ENCODE measurements at places on chromosomes 5 and 9.

DNA sequence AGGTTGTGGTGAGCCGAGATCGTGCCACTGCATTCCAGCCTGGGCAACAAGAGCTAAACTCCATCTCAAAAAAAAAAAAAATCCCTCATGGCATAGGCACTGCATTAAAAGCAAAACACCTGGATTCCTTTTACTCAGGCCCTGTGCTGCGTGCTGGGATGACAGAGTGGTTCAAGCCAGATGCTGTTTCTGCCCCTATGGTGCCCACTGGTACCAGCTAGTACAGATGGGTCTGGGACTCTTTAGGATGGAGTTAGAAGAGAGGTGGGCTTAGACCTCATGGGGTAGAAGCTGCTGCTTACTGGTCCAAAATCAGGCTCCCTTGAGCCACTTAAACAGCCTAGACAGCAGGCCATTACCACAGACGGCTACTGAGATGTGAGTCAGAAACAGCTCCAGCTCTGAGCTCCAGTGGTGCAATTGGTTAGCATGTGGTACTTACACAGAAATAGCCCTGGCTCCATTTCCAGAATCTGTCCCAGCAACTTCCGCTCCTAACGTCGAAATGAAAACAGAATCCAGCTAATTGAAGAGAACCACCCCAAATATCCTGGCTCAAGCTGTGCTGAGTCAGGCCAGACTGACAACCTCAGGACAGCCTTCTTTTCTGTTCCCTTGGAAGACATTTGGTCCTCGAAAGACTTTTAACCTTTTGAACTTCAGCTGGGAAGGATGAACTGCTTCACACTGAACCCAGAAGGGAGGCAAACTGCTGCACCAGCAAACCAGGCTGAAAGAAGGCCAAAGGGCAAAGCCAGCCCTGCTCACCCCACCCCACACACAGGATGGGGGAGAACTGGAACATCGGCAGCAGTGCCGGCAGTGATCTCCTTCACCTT lies 15.5 kb downstream of the C5orf15 start:
- no peak for DNase-seq

DNA sequence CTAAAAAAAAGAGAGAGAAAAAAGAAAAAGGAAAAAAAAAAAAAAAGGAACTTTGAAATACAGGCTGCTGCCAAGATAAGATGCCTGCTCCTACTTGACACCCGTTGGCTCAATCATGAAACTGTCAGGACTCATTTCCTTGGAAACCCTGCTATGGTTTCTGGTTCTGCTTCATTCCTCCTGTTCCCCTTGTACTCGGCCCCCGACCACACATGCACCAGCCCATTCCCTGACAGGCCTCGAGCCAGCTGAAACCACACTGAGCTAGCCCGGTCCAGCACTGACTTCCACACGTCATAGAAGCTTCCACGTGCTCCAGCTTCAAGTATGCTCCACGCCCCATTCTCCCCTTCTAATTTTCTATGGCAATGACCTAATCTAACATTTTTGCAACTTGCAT lies 93.2 kb downstream of the MYO10 start:
- no peak for DNase-seq

DNA sequence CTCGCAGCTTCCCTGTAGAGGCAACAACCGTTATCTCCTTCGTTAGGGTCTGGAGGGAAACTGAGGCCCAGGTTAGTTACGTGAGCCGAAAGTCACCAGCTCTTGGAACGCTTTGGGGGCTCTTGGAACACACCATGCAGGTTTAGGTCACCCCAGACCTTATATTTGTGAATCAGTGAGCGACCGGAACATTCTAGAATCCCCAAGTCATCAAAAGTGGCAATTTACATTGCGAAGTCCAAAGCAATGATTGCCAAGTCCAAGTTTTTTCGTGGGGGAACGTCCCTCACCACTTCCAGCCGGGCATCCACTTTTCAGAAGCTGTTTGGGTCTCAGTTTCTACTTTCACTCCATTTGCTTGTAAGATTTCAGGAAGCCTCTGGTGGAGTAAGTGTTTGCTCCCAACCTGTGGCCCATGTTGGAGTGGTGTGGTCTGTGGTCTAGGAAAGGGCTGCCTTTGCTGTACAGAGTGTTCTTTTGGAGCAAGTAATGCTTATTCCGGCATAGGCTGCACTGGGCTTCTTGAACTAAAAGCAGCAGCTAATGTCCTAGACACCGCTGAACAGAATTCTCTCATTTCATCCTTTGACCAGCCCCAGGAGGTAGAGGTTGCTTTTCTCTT lies 32.8 kb upstream of the SPRY4 start:
- no peak for DNase-seq

DNA sequence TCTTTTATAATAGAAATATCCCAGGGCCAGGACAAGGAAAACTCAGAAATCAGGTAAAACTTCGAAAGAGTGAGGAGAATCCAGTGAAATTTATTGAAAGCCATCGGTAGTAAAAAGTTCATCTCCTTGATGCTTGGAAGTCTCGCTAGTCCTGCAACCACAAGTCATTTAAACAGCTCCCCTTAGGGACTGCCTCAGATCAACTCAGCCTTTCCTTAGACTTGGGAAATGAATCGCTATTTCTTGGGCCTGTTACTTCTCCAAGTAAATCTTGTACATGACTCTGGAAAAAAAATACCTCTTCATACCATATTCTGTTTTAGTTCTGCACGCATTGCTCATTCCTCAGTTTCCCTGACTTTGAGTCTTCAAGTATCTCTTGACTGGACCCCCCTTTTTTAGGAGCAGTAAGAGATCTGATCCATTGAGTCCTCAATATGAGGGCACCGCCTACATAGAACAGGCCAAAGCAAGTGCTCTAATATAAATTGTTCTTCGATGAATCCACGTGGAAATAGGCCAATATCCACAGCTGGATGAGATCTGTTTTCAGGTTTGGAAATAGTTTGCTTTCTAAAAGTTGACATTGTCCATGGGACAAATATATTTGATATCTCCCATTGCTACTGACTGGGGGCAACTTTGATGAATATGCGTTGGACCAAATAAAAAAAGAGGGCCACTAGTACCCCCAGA lies 114.2 kb downstream of the PRDM6 start:
- no peak for DNase-seq

GRCh38 chr9:91417602-91418214 lies 5.9 kb downstream of the NFIL3 start:
- no peak for DNase-seq

GRCh38 chr5:55668356-55668755 lies 43.8 kb downstream of the SLC38A9 start:
- DNase-seq, result no peak

DNA sequence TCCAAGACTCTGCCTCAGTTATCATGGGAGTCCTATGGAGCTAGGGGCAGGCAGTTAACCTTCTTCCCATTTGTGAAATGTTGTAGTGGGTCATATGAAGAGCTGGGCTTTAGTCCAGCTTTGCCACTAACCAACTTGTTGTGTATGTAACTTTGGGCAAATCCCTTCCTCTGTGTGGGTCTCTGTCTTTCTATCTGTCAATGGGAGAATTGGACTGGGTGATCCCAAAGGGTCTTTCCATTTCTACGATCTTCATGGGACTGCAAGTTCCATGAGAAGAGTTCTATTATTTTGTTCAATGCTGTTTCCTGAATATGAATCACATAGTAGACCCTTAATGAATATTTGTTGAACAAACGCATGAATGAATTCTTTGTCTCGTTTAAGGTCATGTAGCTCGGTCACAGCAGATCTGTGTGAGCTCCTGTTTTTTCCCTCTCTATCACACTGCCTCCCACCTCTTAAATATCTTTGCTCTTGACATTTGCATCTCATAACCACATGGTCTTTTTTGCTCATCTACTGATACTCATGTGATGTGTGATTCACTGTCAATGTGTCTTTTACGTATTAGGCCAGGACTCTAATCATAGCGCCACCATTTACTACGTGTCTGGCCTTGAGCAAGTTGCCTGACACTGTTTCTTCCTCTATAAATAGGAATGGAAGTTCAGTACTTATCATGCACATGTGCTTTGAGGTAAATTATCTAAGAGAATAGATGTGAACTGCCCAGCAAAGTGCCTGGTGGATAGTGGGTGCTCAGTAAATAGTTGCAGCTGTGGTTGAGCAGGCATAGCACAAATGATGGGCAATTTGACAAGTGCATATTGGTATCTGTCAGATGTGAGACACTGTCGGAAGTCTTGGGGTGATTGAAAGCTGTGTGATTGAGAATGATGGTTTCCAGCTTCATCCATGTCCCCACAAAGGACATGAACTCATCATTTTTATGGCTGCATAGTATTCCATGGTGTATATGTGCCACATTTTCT lies 37.4 kb downstream of the PTTG1 start:
- DNase-seq, result no peak

DNA sequence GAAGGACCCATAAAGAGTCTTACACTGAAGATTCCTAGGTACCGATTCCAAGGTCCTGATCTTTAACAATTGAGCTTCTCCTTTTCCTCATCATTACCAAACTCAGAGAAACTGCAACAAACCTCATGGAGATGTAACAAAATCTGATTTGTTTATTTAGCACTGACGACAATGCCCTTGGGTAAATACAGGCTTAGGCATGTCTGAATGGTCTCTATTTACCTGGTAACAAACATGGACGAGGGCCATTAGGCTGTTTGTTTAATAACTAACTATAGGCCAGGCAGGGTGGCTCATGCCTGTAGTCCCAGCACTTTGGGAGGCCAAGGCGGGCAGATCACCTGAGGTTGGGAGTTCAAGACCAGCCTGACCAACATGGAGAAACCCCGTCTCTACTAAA lies 333.3 kb downstream of the AGTPBP1 start:
- no peak for DNase-seq

DNA sequence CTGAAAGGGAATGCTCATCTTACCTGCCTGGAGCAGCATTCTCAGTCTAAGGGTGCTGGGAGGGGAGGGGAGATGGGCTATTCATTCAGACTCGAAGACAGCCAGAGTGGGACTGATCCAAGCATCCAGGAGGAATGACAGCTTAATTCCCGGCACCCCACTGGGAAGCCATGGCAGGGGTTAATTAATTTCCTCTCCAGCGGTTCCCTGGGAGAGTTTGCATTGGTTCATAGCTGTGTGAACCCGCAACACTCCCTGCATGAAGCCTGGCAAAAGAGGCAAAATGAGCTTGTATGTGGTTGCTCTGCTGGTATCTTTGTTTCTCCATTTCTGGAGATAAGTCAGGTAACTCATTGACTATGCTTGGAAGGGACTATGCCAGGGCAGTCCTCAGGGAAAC lies 401.0 kb upstream of the SLC24A2 start:
- no peak for DNase-seq

DNA sequence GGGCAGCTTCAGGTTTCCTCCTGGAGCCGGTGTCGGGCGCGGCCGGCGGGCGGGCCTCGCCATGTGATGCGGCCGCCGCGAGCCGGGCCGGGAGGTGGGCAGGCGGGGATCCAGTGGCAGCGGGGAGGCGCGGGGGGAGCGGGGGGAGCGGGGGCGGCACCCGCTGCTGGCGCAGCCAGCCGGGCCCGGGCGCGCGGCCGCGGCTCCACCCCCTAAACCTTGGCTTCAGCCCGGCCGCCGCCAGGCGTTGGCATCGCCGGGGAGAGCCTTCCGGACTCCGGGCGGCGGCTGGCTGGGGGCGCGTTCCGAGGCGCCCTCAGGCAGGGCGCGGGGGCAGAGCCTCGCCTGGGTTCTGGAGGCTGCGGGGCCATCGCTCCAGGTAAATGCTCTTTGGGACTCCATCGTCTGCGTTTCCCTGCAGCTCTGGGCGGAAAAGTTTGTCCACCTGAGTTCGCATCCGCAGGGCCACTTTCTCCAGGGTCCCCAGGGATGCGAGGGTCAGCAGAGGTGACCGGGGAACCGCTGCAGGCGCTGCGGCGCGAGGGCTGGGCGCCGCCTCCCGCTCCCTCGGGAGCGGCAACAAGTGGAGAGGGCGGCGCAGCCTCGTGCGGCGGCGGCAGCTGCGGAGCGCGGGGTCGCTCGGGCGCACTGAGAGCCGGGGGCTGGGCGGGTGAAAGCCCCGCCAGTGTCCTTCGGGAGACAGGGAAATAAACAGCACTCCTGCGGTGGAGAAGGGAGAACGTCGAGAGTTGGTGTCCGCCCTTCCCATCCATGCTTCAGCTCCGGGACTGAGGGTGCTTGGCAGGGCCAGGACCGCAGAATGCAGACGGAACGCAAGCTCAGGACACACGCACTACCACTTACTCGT lies at the start of gene ARHGEF28:
Gene ARHGEF28 (plus strand): TSS at position 253 of the 868 bp plus-strand sequence. CDS start 58,656 bp downstream, outside the sequence.
- DNase-seq, result no peak

DNA sequence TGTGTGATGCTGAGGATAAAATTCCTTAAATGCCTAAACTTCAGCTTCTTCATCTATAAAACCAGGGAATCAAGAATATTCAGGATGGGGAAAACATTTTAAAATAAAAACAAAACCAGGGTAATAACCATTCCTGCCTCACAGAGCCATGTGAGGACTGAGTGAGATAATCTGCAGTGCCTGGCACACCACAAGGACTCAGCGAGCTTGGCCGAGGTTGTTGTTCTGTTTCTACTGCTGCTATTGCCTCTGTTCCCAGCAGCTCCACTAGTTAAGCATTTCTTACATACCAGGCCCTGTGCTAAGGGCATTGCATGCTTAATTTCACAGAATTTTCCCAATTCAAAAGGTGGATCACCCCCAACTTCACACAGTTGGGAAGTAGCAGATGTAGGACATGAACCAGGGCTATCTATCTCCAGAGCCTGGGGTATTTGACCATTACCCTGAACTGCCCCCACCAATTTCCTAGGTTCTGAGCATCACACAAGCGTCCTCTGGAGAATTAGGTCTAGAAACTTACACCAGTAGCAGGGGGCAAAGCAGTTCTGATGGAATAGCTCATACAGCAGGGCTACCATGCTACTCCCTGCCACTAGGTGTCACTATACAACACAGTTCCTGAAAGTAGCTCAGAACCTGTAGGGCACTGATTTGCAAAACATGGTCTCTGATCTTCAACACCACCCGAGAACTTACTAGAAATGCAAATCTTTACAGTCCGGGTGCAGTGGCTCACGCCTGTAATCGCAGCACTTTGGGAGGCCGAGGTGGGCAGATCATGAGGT lies 74.3 kb downstream of the LRSAM1 start:
- DNase-seq, result no peak

GRCh38 chr5:55582256-55582655 lies 47.5 kb upstream of the PLPP1 start:
- no peak for DNase-seq

DNA sequence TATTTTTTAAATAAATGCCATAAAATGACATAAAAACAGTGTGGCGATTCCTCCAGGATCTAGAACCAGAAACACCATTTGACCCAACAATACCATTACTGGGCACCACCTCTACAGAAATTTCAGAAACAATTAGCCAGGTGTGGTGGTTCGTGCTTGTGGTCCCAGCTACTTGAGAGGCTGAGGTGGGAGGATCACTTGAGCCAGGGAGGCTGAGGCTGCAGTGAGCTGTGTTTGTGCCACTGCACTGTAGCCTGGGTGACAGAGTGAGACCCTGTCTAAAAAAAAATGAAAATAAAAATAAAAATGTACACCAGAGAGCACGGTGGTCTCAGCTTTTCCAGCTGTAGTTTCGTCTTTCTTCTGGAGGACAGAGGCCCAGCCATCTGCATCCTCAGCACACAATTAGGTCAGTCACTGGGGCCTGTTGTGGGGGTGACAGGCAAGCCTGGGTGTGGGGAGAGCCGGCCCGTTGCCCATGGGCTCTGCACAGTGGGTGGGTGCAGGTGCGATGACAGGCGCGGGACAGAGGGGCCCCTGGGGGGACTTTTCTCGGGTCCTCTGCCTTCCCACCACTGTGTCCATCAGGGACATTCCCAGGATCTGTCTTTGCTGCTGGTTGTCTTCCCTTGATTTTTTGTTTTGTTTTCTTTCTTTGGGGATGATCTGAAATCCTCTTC lies 9.8 kb downstream of the COL5A1 start:
- no peak for DNase-seq

All from CMK (cell line).